Activated CD4-positive, alpha-beta memory T cell treated with anti-CD3 and anti-CD28 coated beads for 36 hours (primary cell): ENCODE measurements at places on chromosomes 6 and 20.

DNA sequence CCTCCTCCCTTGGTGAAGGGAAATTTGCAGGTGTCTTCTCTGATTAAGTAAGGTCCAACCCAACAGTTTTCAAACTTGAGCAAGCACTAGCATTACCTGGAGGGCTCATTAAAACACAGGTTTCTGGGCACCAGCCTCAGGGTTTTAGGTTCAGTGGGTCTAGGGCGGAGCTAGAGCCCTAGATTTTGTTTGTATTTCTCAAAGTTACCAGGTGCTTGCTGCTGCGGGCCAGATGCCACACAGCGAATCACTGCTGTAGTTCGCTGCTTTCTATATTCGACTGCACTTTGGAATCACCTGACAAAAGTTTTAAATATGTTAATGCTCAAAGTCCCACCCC lies 869 bp downstream of the COL21A1 start:
- DNase-seq = no peak

GRCh38 chr6:75943381-75943780 lies 129.1 kb downstream of the IMPG1 start:
- DNase-seq = no peak

- DNase-seq = no peak
These were observed 47.2 kb downstream of the GABRR2 start for GRCh38 chr6:89267918-89268317.

DNA sequence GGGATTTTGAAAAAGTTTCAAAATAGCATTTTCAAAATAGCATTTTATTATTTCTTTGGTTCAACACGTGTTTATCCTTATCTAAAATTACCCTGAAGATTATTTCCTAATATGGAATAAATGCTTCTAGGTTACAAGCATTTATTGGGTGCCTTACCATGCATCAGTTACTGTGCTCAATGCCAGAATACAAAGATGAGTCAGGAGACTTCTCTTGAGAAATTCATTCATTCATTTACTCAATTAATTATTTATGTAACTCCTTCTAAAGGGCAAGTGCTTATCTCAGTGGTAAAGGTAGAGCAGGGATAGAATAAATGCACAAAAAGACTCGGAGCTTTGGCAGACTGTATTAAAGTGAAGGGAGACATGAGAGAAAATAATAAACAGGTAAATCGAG lies 150.1 kb upstream of the PDE7B start:
- DNase-seq = no peak

GRCh38 chr20:58864346-58864745 lies 11.8 kb downstream of the GNAS start:
- DNase-seq = no peak

DNA sequence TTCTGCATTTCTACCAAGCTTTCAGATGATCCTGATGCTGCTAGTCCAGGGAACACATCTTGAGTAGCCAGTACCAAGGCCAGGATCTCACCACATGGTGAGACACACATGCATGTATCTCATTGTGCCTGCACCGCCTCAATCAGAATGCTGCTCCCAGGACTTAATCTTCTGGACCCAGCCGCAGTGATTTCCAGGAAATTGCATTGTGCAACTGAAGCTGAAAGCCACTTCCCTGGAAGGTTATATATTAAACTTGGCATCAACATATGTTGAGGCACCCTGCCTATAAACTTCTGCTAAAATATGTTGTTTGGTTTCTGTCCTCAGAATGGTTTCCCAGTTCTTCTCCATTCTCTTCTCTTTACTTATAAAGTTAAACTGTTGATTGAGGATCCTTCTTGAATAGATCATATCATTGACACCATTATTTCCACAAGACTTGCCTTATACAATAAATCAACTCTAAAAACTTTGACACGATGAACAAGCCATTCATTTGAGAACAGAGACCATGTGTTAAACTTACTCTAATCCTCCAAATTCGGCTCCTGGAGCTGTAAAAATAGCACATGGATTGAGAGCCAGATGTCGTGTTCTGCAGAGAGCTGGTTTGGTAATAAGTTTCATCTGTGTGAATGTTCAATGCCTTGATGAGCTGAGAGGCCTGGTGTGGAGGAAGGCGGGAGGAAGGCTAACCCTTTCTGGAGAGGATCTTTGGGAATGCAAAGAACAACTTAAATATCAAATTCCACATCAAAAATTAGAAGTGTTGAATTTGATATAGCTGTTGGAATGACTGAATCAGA lies 65.0 kb upstream of the PCSK2 start:
- no peak for DNase-seq

- no peak for DNase-seq
These were observed 4.3 kb upstream of the BTN3A3 start for GRCh38 chr6:26436018-26436417.
